ENCODE measurements at places on chromosomes 3 and 15. TPM values are rescaled to one million over a fixed set of nuclear protein-coding genes. Genes with fewer than 3 reads are reported as not detected.

C3orf62 gene
- 4.7 TPM for total RNA-seq

FILIP1L gene
- 19.0 TPM for total RNA-seq

CNTN4 gene
- 9.1 TPM for total RNA-seq

CDC25A gene
- 4.0 TPM for total RNA-seq

IGSF10 gene
- 0.89 TPM for total RNA-seq

GOLGA6L7 gene
- total RNA-seq: not detected

A4GNT gene
- not detected for total RNA-seq

GABRA5 gene
- not detected for total RNA-seq

ZNF662 gene
- total RNA-seq: 7.7 TPM

MKRN3 gene
- 3.9 TPM for total RNA-seq

CD200 gene
- total RNA-seq: 4.6 TPM

SNX1 gene
- 110 TPM for total RNA-seq

LRRC15 gene
- total RNA-seq: 0.31 TPM

Measured in left colon (tissue), 2 donors.